ENCODE measurements at places on chromosomes 16 and 17. TPM values are rescaled to one million over a fixed set of nuclear protein-coding genes. Genes with fewer than 3 reads are reported as not detected.

Gene CPNE7
- total RNA-seq, result 46.1 TPM

Gene CCL14
- total RNA-seq, result not detected

Gene DHRS7C
- total RNA-seq, result not detected

Gene AGRP
- total RNA-seq, result not detected

Gene TM4SF5
- not detected for total RNA-seq

Gene CDK3
- 2.8 TPM for total RNA-seq

Gene KRT25
- total RNA-seq, result not detected

Gene PRSS36
- 2.8 TPM for total RNA-seq

Gene HS3ST2
- 4.2 TPM for total RNA-seq

Gene CDR2L
- 7.2 TPM for total RNA-seq

Gene RAD51C
- total RNA-seq, result 37.8 TPM

Gene AXIN2
- total RNA-seq, result 26.5 TPM

Gene ARHGAP44
- total RNA-seq, result 19.1 TPM

Gene PPL
- 13.4 TPM for total RNA-seq

Gene PPP1R1B
- 23.5 TPM for total RNA-seq

Gene FUS
- total RNA-seq, result 64.4 TPM

Gene ZP2
- total RNA-seq, result 0.23 TPM

Gene GP1BA
- not detected for total RNA-seq

Gene C17orf113
- total RNA-seq, result 4.2 TPM

Gene MFAP4
- 0.92 TPM for total RNA-seq

Gene TSR1
- 35.3 TPM for total RNA-seq

Gene WNT3
- total RNA-seq, result 10.4 TPM

Gene BICDL2
- not detected for total RNA-seq

Gene ZC3H18
- 19.8 TPM for total RNA-seq

Gene SLC22A31
- not detected for total RNA-seq

Gene SULT1A2
- 0.69 TPM for total RNA-seq

Gene CRHR1
- total RNA-seq, result 6.2 TPM

Gene TRIM47
- total RNA-seq, result 15.2 TPM

Gene ATP2A1
- total RNA-seq, result 0.23 TPM

Gene KCNJ16
- 53.1 TPM for total RNA-seq

Gene TEDC2
- 6.5 TPM for total RNA-seq

Gene MYH8
- total RNA-seq, result under 0.01 TPM

Gene ADAP2
- total RNA-seq, result 6.5 TPM

Gene ADAT1
- total RNA-seq, result 58.4 TPM

Gene MYO15A
- 2.5 TPM for total RNA-seq

Gene MPHOSPH6
- 42.4 TPM for total RNA-seq

Gene KRTAP4-4
- total RNA-seq, result not detected

Gene SYT17
- 32.5 TPM for total RNA-seq

Gene CENPN
- total RNA-seq, result 13.4 TPM

Gene CAPNS2
- total RNA-seq, result not detected

Gene ICAM2
- 8.8 TPM for total RNA-seq

Gene G6PC1
- total RNA-seq, result under 0.01 TPM

Data from diencephalon (tissue), 1 donor.